BJ (cell line): ENCODE measurements at places on chromosomes 7 and 10.

DNA sequence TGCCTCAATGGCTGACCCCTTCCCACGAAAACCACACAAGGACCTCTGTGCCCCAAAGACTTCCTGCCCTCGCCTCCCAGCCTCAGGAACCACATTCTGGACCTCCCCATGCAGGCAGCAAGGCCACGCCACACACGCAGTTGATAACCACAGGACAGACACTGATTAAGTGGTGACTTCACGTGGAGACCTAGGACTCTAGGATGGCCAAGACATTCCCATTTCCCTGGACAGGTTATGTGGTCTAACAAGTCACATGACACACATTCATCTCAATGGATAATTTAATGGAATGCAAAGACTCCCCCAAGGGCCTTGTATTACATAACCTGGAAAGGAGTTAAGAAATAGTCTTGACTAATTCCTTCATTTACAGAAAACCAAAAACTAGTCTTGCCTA lies 110.2 kb downstream of the LARP4B start:
- DNase-seq, result peak; percentile 9

- no peak for DNase-seq
Measured at GRCh38 chr7:117588352-117588794, 108.5 kb downstream of the CFTR start.

- DNase-seq, result no peak
Measured at GRCh38 chr10:68559251-68559650, 886 bp upstream of the TET1 start.

DNA sequence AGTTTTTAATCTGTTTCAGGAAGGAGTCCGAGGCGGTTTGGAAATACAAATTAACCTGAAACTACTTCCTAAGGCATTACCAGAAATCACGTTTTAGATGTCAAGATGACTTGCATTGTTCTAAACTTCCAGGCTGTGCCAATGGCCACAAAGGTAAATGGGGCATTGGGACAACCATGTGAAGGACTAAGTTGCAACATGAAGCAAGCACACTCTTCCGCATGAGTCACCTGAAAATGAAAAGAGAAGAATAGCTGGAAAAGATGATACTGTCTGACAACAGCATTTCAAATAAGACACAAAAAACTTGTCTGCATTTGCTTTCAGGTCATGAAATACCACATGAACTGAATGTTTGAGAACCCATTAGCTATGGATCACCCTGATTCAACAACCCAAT lies 262.1 kb downstream of the AHR start:
- DNase-seq, result no peak

DNA sequence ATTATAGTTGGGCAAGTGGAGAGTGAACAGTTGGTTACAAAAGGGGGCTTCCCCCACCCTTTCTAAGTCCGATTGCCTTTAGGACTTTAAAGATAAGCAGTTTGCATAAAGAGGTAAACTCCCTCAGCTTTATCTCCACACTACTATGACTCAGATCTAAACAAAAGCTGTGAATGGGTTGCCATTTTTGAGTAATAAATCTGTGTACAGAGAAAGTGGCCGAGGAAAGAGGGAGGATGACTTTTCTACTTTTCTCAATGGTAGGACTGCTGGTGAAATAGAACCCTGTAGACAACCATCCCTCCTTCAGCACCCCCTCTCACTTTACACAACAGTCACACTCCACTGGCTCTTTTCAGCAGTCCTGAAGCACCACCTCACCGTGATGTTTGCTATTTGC lies 71.2 kb downstream of the DNMBP start:
- DNase-seq, result no peak
